ENCODE measurements at places on chromosomes 6 and 20.

DNA sequence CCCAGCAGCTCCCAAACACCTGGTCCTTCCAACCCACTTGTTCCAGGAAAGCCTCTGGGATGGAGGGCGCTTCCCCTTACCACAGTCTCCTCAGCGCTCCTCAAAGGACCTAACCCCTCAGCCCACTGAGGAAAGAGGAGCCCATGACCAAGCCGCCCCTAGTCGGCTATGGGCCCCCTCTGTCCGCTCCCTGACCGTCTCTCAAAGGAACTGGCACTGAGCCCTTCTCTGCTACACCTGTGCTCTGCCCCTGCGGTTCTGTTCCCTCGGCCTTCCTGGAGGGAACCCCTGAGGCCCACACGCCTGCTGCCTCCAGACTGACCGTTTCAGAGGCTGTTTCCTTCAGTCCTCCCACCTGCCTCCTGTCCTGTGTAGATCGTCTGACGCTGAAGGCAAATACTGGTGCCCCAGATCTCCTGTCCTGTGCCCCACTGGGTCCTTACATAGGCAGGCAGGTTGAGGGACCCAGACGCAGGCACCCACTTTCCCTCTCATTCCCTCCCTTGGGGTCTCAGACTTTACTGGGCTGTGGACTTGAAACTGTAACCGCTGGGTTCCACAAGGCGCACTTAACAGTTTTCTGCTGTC lies 1.9 kb upstream of the SLC4A11 start:
- DNase-seq = no peak

- DNase-seq = no peak
These were observed 34.5 kb downstream of the BMP7 start for GRCh38 chr20:57231951-57232428.

- no peak for DNase-seq
These were observed 27.9 kb downstream of the HLA-DMB start for GRCh38 chr6:32912951-32913350.

DNA sequence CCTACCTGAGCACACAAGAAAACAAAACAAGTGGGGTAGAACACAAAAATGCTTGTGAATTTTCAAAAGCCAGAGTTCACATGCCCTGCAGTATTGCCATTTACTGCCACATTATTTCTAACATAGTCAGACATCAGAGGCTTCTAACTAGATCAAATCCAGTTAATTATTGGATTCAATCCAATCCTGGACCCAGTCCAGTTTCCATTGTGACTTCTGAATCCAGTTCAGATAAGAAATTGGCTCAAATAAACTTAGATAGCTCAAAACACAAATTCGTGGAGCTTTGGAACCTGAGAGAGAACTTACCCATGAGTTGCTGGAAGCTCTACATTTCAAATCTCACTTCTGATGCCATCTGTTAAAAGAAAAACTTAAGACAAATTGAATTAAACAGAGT lies 85.2 kb upstream of the ANKEF1 start:
- DNase-seq = no peak

DNA sequence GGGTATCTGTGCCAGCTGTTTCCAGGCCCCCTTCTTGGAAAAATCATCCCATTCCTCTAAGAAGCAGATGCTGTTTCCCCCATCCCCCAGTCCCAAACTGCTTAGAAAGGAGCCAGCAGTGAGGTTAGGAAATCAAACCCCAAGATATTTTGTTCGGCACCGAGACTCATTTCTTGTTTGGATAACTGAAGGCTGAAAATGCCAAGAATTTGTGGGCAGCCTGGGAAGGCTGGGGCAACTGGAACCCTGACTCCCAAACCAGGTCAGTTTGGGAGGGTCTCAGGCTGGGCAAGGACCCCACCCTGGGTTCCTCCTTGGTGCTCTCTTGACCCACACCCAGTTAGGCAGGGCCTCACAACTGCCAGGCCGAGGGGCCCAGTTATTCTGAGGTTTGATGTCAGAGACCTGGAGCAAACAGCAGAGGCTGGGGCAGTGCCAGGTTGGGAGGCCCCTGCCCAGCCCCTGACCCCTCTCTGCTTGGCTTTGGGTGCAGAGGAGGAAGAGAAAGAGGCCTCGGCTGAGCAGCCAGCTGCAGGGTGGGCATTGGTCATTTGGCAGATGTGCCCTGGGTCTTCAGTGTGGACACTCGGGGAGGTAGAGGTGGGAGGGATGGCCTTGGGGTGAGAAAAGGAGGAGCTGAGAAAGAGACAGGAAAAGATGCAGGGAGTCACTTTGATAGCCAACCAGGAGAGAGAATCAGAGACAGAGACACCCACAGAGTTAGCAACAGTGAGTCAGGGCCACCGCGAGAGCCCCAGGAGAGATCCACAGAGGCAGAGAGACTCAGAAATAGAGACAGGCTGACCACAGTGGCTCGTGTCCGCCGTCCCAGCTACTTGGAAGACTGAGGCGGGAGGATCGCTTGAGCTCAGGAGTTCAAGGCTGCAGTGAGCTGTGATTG lies 5.0 kb downstream of the ANGPT4 start:
- DNase-seq = no peak

GRCh38 chr6:68593558-68593957 lies 41.5 kb upstream of the ADGRB3 start:
- no peak for DNase-seq

DNA sequence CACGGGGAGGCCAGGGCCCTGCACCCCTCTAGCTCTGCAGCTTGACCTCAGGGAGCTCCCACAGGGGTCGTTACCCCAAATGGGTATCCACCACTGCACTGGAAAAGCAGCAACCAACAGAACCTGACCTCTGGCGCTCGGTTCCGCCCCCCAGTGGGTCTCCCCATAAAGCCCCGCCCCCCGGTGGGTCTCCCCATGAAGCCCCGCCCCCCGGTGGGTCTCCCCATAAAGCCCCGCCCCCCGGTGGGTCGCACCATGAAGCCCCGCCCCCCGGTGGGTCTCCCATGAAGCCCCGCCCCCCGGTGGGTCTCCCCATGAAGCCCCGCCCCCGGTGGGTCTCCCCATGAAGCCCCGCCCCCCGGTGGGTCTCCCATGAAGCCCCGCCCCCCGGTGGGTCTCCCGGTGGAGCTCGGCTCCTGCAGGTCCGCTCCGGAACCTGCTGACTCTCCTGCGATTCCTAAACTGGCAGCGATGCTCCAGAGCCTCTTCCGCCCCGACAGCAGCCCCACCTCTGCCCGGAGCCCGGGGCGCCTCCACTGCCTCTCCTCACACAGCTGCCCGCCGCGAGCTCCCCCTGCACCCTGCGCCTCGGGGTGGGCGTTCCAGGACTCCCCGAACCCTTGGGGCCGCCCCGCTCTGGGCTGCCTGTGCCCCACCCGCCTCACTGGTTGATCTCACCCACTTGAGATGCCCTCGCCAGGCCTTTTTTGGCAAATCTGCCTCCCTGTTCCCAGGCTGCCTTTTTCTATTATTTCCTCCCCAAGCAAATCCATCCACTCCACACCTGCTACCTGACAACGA lies 12.1 kb downstream of the SLC2A4RG start:
- DNase-seq = no peak

- no peak for DNase-seq
These were observed 308.6 kb downstream of the CDC5L start for GRCh38 chr6:44696099-44696498.

- no peak for DNase-seq
These were observed 49.5 kb upstream of the TFAP2D start for GRCh38 chr6:50663806-50664205.

GRCh38 chr6:33551538-33551937 lies 28.5 kb downstream of the BAK1 start:
- DNase-seq = no peak

- no peak for DNase-seq
These were observed 59.9 kb upstream of the HBS1L start for GRCh38 chr6:135114355-135115145.

DNA sequence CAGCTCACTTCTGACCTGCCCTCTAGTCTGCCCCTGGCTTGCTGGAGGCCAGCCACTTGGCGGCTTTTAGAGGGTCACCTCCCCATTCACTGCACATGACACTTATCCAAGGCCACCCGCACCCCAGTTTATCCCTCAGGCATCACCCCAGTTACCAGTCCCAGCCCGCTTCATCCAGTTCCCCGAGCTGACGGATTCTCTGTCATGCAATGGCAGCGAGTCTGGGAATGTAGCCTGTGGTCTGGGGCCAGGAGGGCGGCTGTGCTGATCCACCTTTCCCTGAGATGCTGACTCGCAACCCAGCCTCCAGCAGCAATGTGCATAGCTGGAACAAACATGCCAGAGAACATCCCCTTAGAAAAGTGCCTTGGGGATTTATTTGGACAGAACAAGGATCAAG lies 25.8 kb downstream of the SYNDIG1 start:
- DNase-seq = no peak

DNA sequence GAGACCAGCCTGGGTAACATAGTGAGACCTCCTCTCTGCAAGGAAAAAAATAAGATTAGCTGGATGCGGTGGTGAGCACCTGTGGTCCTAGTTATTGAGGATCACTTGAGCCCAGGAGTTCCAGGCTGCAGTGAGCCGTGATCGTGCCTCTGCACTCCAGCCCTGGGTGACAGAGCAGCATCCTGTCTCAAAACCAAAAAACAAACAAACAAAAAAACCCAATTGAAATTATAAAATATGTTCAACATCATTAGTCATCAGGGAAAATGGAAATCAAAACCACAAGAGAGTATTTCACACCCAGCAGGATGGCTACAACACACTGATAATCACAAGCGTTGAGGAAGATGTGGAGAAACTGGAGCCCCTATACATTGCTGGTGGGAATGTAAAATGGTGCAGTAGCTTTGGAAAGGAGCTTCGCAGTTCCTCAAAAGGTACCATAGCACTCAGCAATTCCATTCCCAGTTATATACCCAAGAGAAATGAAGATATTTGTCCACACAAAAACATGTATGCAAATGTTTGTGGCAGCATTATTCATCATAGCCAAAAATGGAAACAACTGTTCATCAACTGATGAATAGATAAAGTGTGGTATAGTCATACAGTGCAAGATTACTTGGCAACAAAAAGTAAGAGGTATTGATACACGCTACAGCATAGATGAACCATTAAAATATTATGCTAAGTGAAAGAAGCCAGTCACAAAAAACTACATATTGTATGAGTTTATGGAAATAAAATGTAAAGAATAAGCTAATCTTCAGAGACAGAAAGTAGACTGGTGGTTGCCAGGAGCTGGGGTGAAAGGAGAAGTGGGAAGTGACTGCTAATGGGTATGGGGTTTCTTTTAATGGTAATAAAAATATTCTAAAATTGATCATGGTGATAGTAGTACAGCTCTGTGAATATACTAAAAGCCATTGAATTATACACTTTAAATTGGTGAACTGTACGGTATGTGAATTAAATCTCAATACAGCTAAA lies 38.7 kb upstream of the RIPOR2 start:
- no peak for DNase-seq

DNA sequence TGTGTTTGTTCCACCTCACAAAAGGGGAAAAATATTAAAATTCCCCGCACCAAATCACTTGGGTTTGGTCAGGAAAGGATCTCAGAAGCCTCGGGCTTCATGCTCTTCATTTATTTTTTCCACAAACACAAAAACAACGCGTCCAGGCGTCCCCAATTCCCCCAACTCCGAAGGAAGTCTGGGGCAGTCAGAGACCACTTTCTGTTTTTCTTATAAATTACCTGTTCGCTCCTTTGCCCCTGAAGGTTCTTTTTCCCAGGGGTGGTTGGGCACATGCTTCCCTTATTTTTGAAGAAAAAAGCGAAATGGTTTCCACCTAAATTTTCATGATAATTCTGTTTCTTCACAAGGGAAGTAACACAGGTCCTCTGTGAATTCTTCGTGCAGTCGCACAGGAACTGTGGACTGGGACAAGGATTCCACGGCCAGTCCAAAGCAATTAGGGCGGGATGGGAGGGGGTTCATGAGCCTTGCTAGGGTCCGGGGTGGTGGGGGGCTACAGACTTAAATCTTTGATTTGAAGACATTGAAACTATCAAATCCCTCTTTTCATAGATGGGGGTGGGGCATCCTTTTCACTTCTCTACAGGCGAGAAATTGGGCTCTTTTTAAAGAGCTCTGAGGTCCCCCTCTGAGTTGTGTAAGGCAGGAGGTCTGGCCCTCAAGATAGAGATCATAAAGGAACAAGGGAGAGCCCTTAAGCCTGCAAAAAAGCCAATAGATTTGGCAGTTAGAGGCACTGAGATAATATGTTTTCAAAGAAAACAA lies 30.5 kb upstream of the HFE start:
- DNase-seq = peak; percentile 38

DNA sequence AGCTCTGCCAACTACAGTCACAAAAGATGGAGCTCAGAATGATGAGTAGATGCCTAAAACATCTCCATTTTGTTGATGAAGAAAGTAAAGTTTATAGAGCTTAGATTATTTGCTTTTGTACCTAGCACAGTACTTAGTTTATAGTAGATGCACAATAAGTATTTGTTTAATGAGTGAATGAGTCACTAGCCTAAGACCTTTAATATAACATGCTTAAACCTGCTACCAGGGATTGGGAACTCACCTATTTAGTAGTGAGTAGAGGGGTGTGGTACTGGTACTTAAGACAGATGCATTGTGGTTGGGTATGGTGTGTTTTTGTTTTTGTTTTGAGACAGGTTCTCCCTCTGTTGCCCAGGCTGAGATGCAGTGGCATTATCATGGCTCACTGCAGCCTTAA lies 35.8 kb downstream of the TRIM38 start:
- DNase-seq = no peak

- no peak for DNase-seq
These were observed 57.6 kb upstream of the CCN6 start for GRCh38 chr6:111996144-111996865.

DNA sequence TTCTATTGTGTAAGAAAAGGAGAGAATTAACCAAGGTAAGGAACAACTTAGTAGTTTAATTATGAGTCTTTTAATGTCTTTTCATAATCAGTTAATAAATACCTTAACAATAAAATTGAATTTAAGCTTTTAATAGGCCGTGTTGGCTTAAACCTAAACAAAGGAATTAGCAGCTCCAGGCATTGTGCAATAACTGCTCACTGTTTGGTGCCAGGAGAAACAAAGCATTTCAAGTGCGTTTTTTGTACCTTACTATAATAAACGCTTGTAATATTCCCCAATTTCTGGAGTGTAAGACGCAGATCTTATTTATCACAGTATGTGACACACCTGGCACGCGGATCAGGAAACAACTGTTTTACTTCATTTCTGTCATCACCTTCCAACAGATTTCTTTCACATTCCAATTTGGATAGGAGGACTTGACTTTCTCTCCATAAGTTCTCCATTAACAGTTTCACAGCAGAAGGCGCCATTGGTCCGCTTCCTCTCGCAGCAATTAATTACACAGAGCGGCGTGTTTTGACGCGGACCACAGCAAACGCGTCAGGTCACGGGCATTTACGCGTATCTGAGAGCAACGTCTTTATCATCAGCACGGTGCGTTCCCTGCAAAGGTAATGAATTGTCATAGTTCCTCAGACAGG lies 335.8 kb upstream of the NT5E start:
- no peak for DNase-seq

DNA sequence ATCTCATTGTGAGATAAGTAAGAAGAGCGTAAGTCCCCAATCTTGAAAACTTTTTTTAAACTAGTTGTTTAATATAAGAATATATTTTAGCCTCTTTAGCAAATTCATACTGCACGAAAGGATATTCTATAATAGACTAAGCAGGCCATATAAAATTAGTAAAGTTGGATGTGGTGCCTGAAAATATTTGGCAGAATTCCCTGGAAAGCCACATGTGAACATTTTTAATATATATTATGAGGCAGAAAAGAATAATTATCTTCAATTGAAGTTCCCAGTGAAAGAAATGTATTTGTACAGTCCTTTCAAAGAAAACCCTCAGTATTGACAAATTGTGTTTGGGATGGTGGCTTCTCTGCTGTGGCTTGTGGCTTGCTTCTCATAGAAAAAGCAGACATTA lies 237.5 kb upstream of the JAG1 start:
- no peak for DNase-seq

All from Panc1 (cell line).